ENCODE measurements at places on chromosomes 12 and 14.

DNA sequence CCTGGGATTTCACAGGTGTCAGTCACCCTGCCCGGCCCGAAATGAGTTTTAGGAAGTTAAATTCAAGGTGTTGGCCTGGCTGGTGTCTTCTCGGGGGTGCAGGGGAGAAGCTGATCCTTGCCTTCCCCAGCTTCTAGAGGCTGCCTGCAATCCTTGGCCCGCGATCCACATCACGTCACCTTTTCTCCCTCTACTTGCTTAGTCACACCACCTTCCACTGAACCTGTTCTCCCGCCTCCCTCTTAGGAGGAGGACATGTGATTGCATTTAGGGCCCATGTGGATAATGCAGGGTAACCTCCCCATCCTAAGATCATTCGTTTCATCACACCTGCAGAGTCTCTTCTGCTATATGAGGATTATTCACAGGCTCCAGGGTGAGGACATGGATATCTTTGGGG, 25.4 kb upstream of the ATXN2 start:
- DNase-seq = no peak

GRCh38 chr12:69466867-69467266, 3.3 kb upstream of the FRS2 start:
- DNase-seq = no peak

DNA sequence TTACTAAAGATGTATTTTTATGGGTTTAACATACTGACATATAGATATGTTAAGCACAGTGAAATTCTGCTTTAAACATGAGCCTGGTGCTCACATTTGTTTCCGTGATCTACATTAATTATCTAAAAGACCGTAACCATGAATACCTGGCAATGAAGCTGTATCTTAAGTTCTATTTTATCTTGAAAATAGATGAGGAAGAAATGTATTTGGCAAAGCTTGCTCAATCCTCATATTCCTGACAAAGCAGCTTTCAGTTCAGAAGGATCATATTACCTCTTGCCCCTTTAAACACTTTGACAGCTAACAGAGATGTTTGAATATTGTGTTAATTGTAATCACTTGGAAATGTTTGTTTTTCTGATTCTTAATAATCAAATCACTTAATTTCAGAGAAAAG, 9.8 kb downstream of the EPYC start:
- DNase-seq = no peak

- DNase-seq = no peak
Observed at GRCh38 chr12:50612882-50613281, 108.1 kb downstream of the DIP2B start.

DNA sequence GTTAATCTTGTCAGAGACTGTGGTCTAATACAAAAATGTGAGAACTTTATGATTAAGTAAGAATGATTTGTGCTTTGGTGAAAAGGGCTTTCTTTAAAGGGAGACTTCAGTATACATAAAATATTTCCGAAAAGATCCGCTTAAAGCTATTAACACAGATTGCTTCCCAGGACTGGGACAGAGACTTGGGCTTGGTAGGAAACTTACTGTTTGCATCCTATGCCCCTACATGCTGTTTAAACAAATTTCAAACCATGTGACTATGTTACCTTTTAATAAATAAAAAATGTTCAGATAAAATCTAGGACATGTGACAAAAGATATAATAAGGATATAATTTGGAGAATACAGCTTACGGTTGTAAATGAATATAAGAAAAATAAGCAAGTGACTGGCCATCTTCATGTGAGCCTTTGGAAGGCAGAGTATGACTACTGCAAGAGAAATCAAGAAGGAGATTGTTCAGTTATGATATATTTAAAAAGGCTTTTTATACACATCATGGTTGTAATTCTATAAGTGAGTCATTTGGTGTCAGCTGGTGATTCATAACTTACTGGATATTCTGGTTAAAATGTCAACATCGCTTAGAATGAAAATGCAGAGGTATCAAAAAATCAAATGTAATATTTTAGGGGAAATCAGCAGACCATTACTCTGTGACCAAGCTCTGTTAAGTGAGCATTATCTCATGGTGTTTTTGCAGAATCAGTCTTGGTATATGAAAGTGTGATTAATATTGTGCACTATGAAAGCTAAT, 234.7 kb upstream of the E2F7 start:
- no peak for DNase-seq

- DNase-seq = no peak
Observed at GRCh38 chr12:104448451-104448850, 8.3 kb upstream of the CHST11 start.

DNA sequence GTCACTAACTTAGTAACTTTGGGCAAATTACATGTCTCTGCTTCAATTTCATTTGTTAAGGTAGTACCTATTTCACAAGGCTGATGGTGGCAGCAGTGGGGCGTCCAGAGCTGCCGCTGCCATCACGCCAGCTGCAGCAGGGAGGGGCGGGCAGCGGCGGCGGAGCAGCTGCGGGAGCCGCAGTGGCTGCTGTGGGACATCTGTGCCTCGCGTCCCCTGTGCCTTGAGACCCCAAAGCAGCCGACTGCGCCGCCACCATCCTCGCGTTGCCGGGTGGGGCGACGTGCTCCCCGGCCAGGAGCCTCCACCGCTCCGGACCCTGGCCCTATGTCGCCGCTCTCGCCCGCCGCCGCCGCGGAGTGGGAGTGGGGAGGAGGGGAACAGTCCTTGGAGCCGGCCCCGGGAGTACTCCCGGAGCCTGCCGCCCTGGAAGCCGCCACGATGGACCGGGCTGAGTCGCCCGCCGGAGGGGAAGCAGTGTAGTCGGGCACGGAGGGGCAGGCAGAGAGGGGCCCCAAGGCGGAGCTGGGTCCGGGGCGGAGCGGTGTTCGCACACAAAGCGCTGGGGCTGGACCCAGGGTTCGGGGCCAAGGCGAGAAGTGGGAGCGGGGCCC, 51.4 kb downstream of the A2M start:
- peak; percentile 30 for DNase-seq

DNA sequence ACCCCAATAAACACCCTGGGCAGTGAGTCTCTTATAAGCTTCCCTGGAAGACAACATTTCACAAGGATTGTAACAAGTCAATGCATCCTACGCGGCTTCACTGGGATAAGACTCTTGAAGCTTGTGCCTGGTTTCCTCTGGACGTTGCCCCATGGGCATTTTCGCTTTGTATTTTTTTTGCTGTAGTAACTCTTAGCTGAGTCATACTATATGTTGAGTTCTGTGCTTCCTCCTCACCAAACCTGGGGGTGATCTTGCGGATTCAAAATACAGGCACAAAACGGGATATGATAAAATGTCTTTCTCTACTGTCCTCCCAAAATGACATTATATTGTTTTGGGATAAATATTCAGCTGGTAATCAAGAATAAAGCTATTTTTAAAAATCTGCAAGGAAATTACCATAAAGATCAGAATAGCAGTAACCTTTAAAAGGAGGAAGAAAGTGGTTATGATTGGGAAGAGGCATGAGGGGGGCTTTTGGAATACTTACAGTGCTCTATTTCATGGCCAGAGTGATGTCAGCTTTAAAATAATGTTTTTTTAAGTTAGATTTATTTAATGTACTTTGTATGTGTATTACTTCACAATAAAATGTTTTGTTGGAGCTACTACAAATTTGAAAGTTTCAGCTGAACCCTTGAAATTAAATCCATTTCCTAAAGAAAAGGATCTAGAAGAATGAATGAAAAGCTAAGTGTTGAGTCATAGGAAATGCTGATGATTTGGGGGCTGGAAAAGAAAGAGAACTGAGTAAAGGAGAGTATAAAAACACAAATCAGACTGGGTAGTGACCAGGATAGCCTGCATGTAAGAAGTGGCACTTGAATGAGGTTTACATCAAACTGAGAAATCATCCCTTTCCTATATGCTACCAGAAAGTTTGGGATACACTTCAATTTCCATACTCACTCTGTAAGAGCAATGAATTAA, 14.7 kb downstream of the BTBD7 start:
- DNase-seq = no peak

DNA sequence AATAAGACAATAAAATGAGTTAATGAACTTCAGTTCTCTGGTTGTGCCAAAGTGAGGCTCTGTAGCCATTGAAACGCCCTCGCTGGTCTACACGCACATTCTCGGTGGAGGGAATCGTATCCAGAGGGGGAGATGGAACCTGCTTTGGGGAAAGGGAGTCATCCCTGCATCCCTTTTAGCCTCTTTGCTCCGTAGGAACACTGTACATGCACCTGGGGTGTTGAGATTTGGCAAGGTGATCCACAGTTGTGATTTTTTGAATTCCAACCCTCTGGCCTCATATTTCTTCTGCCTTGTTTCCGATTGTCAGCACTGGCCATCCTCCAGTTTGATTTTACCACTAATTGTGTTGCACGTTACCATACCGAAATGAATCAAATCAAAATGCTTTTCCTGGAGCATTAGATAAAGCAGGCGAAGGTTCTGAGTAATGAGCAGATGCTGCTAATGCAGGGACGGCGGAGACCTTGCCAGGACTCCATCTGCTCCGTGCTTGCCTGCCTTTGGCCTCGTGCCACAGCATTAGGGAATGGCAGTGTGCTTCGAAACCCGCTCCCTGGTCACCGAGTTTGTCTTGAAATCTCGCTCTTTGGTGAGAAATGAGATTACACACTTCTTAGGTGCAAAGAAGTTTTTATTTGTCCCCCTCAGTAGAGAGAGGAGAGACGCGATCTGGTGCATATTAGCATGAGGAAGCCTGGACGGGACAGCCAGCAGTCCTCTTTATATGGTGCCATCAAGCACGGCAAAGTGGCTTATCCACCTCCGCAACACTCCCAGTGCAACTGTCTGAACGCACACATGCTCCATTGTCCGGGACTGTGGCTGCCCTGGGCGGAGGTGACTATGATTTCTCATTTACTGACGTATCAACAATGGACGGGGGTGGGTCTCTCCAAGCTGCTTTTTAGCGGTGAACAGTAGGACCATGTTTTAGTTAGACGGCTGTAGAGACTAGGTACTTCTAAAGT, 59.1 kb downstream of the FBXW8 start:
- no peak for DNase-seq

GRCh38 chr12:49154221-49154620, 23.0 kb upstream of the TUBA1B start:
- no peak for DNase-seq

DNA sequence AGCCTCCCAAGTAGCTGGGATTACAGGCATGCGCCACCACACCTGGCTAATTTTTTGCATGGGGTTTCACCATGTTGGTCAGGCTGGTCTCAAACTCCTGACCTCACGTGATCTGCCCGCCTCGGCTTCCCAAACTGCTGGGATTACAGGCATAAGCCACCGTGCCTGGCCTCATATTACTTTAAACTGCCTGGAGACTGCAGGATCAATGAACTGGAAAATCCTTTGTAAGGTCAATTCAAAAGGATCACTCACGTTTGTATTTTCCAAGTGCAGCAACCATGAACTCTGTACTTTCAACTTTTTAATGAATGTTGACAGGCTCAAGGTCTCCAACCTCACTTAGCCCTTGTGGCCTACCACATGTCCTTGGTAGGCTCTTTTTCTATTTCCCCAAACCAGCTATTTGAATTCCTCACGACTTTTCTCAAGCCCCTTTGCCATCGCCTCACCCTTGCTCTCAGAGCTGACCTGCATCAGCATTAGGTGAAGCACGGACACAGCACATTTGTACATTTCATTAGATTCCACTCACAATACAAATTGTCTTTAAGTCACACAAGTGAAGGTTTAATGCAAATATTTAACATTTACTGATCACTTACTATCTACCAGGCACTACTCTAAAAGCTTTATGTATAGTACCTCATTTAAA, 42.2 kb upstream of the GCH1 start:
- DNase-seq = no peak

DNA sequence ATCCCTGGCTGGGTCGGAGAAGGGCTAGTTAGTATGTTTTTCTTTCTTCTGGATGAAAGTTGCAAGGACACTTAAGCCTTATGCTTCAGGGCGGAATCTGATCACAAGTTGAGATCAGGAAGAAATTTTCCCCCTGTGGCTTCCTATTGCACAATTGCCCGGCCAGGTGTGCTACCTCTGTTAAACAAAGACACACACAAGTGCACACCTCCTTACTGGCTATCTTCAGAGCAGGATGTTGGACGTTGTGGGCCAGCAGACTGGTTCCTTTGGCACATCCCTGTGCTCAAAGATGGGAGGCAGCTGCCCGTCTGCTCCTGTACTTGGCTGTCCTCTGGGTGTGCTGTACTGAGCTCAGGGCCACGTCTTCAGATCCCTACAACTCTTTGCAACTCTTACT, 19.1 kb downstream of the ETV6 start:
- no peak for DNase-seq

DNA sequence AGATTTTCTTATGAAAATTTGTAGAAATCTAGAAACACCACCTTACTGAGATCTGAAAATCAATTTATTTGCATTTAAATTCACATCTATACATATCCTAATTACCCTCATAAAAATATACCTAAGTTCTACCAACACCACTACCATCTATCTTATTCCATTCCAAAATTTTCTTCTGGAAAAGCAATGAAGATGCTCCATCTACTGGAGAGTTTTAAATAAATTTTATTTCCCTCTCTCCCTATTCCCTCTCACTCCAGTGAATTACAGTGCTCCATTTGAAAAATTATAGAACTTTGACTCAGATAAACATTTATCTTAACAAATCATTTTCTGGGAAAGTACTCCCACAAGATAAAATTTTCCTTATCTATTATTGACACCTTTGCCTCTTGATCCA, 2.3 kb upstream of the C14orf39 start:
- DNase-seq = no peak

- DNase-seq = no peak
Observed at GRCh38 chr12:55718624-55719275, 1.4 kb upstream of the RDH5 start.

DNA sequence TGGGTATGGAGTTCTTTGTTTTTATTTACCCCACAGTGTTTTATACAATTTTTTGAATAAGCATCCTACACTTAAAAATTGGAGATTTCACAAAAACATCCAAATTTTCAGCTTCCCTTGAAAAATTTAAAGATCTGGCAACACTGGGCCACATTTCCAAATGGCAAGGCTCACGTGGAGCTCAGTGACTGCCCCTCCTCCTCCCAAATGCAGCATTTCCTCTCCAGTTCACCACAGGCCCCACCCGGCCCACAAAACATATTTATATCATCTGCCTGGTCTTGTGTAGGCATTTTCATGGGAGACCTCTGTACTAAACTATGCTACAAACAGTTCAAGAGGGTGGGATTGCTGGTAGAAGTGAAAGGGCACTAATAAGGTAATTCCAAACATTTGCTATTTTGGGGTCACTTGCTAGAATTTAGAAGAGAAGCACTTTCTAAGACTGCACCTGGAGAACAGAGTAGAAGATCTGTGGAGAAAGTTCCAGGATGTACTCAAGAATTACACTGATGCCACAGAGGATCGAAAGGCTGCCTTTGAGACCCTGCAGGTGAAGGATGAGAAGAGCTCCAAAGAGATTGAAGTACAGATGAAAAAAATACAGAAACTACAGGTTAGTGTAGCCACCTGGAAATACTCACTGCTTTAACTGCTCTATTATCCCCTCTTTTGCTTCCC, 7.3 kb downstream of the FKBP11 start:
- no peak for DNase-seq

DNA sequence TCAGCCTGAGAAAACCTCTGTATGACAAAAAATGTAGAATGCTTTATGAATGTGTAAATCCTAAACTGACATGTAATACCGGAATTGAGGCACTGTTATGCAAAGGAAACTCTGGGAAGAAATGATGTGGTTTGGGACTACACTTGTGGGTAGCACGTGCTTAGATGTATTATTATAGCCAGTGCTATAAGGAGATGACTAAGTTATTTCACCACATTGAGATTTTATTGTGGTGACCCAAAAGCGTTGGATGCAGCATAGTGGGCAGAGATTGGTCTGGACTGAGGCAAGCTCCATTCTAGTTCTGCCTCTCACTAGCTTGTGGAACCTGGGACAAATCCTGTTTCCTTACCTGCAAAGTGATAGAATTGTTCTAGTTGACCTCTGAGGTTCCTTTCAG, 172.2 kb downstream of the SNAPC1 start:
- DNase-seq = no peak

- DNase-seq = no peak
Observed at GRCh38 chr12:86117711-86118110, 138.5 kb downstream of the MGAT4C start.

Data from iPS DF 19.7 (cell line).